T1000 (cell line): ENCODE measurements at places on chromosomes 5 and 9.

DNA sequence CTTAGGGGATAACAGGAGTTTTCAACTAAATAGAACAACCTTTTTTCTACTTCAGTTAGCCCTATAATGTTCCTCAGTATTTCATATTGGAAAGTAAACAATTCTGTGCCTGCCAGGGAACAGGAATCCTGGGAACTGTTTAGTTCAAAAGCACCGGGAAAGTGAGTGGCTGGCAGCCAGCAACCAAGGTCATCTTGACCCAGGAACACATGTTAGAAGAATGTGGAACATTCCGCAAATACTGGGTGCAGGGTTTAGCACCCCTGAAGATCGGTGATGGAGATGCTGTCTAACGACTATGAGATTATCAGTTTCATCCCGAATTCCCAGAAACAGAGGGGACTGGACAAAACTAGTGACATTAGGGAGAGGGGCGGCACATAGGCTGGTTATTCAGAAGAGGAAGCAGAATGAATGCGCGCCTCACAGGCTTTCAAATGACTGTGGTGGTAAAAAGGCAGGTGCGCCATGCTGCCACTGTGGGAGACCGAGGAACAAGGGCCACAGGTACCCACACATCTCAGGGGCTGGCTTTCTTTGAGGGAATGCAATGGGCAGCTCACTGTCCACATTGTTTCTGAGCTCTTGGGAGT, 51.2 kb downstream of the IPPK start:
- no peak for DNase-seq

DNA sequence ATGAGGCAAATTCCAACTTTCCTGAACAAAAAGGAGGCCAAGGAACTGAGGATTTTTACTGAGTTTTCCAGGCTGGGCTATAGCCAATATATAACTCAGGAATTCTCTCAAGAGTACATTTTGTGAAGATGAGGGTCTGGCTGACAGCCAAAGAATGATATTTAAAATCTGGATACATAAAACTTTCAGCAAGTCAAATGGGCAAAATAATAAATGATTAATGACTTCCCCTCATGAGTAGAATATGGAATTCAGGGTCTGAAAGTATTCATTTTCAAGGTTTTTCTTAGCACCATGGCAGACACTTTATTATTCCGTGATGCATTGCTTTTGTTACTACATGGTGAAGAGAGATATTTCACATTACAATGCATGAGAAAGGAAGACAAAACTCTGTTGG, 7.8 kb downstream of the FAM81B start:
- no peak for DNase-seq

DNA sequence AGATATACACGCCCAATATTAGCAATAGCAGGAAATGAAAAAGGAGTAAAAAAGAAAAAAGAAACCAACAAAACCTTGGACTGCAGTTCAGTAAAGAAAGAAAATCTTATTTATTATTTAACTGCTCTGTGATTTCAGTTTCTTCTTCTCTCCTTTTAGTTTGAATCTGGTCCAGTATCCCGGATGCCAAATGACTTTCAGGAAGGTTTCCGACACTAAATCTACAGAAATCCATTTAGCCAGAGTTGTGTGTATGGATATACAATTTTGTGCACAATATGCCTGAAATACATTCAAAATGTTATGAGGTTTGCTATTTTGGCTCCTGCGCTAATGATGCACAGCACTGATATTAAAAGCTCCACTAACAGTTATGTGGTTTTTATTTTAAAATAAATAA, 64.5 kb downstream of the FBXL7 start:
- no peak for DNase-seq

GRCh38 chr9:129109537-129109903, 1.1 kb downstream of the CRAT start:
- no peak for DNase-seq

- no peak for DNase-seq
Measured at GRCh38 chr9:69265891-69266290, 59.1 kb upstream of the ENTREP1 start.

DNA sequence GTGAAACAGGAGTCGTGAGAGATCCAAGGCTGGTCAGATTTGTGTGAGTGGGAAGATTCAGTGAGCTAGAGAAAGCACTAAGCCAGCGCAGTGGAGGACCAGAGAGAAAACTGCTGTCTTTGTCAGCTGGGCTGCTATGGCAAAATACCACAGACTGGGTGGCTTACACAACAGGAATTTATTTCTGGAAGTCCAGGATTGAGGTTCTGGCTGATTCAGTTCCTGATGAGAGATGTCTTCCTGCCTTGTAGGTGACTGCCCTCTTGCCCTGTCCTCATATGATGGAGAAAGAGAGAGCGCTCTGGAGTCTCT, 24.2 kb upstream of the ANKRD33B start:
- no peak for DNase-seq

DNA sequence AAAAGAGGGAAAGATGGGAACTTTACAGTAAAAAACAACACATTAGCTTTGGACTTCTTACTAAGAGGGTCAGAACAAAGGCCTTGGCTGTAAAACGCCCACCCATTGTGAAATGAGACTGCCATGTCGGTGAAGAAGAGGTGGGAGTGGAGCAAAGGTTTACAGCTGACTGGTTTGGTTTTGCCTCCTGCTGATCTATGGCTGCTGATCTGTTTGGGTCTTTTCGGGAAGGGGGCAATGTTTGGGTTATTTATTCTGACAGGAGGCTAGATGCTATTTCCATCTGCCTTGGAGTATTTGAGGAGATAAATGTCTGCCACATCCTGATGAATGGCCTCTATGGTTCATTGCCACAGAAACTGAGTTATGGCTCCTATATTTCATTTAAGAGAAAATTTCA, 408.7 kb downstream of the TLE4 start:
- DNase-seq, result no peak

DNA sequence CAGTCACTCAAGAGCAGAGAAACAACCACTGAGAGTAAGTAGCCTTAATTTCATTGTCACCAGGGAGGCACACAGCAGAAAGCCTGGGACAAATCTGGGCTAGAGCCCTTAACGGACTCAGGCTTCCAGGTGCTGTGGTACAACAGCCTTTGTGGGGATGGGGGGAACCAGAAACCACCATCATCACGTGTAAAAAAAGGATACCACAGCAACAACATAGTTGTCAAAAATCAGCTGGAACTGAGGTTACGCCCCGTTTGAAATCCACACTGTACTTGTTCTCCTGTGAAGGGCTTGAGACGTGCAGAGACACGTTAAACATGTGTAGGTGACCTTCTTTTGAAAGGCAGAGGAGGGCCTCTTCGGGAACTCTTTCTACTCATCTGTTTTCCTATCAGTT, 16.6 kb upstream of the PLPP1 start:
- no peak for DNase-seq
